ENCODE measurements at places on chromosomes 13 and 19.

DNA sequence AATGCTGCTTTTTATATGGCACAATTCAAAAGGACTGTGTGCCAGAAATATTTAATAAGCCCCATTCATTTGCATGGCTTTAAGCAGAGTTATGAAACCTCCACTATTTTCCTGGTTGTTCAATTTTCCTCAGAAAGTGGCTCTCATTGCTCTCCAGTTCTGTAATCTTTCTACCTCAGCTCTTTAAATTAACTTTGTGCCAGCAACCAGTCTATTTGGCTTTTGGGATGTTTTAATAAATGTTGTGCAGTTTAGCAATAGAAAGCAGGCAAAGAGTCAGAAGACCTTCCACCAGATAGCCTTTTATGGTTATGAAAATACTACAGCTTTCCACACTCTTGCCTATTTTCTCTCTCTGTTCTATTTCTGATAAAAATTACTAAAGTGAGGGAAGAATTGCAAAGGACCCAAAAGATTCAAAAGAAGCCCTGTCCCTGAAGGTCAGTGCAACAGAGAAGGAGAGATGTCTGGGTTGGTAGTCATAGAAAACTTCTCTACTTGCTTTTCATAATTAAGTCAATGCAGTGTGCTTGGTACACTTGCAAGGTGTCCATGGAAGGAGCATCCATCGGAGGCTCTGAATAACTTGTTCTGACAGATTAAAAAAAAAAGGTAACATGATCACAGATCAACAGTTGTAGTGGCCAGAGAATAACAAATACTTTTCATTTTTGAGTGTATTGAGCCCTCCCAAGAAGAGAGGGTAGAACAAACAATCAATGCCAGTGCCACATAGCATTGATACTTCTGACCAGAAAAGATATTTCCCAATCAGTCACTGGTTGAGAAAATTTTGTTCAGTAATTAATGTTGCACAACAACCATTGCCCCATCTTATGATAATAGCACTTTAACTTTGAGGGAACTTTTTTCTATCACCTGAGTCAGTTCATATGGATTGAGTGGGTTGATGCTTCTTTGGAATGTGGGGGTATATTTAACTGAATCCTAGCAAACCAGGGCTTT, 48.4 kb upstream of the SPRY2 start:
- DNase-seq = no peak

DNA sequence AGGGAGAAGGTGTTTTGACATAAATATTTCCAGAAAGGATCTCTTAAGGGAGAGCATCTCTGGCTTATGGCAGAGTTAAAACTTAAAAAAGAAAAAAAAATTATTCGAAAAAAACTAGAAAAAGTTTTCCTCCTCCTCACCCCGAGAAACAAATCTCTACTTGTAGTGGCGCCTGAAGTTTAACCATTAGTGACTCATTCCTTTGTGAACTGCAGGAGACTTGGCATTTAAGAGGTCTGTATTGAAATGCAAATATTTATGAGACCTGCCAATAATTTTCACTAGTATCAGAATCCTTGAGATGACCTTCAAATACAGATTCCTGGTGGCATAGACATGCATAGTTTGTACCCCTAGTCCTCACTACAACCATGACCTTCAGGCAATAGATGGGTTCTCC, 64.9 kb upstream of the MED4 start:
- DNase-seq = peak; percentile 11

DNA sequence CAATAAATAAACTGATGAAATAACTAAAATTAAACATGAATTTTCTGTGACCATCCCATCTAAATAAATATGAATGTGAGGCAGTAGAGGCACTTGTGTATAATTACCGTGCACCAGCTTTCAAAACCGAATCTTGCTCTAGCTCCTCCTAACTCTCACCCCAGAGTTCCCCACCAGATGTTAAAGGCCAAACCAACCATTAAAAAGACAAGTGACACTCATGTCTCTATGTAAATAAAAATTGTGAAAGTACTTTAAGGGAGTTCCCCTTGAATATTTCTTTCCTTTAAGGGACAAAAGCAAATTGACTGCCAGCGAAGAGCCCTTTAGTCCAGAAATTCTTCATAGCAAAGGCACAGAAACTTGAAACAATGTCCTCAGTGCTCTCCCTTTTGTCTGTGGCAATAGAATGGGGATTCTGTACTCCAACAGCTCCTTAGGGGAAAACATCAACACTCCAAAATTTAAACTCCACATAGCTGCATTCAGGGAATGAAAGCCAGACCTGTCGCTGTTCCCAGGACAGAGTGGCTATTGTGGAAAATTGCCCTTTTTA, 101.7 kb upstream of the SOX21 start:
- DNase-seq = no peak

DNA sequence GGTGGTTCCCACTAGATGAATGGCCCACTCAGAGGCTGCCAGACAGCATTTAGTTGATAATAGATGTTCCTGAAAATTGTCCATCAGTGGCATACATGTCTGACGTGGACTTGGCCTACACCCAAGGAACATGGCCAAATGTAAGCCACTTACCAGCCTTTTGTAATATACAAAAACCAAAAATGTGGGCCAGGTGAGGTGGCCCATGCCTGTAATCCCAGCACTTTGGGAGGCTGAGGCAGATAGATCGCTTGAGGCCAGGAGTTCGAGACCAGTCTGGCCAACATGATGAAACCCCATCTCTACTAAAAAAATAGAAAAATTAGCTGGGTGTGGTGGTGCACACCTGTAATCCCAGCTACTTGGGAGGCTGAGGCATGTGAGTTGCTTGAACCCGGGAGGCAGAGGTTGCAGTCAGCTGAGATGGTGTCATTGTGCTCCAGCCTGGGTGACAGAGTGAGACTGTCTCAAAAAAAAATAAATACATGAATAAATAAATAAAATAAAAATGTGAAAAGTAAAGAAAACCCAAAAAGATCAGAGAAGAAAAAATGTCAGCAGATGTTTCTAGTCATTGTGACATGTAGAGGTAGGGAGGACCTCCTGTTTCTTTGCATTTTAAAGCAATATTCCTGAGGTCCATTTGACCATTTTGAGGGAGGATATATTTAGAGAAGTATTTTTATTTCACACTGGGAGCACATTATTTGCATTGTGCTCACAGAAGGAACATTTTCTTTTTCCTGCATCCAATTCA, 7.1 kb upstream of the WTIP start:
- DNase-seq = peak; percentile 16

DNA sequence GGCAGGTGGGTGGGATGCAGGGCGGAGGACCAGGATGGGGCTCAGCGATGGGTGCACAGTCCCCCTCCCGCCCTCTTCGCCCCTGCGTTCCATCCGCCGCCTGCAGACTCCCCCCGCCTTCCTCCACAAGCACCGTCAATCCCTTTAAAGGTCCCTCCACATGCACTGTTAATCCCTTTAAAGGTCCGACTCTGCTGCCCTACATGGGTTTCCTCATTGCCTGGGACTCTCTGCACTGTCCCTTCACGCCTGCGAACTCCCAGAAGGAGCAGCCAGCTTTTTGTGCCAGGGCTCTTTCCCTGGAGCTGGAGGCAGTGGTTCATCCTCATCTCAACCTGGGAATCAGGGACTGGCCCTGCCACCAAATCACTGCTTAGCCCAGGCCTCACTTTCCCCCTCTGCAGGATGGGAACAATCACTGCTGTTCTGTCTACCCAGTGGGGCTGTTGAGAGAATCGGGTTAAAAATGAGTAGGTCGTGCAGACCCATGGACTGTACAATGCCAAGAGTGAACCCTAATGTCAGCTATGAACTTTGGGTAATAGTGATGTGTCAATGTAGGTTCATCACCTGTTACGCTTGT, 20.4 kb downstream of the ZNF574 start:
- DNase-seq = no peak

DNA sequence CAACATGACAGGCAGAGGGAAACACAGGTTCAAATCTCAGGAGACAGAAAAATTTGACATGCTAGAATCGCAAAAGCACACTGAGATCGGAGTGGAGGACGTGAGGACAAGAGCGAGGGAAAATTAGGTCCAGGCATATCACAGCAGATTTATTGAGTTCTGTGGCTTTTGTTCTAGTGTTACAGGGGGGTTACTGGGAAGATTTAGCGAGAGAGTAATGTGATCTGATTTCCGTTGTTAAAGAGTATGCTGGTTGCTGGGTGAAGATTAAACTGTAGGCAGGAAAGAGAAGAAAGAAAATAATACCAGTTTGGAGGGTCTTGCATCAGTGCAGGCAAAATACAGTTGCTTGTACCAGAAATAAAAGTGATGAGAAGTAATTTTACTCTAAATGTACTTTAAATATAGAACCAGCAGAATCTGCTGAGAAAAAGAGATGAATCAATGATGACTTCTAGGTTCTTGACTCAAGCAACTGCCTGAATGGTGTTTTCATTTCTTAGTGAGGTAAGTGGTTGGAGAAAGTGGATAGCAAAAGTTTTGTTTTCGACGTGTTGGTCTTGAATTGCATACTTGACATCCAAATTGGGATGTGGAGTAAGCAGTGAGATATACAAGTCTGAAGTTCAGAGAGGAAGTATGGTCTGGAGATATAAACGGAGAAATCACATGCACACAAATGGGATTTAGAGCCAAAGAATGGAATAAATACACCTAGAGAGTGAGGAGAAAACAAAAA, 35.7 kb downstream of the UFM1 start:
- DNase-seq = no peak

GRCh38 chr13:41791056-41791455, 169.9 kb downstream of the VWA8 start:
- DNase-seq = no peak

GRCh38 chr19:17877696-17878095, 6.0 kb downstream of the SLC5A5 start:
- DNase-seq = no peak

DNA sequence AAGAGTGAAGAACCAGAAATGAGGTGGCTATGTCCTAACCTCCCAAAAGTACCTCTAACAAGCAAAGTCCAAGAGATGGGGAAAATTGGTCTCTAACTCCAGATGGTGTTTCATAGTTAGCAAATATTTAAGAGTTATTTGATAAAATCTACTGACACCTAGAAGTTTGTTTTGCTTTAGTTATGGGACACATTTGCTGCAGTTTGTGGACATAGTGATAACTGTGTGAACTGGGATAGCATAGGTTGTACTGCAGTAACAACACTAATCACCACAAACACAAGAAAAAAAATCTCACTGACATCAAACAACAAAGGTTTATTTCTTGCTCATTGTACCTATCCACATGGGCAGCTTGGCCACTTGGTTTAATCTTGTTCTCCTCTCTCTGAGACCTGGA, 965.0 kb upstream of the SPRY2 start:
- no peak for DNase-seq

- DNase-seq = no peak
Measured at GRCh38 chr19:3159565-3159964, 19.0 kb upstream of the S1PR4 start.

GRCh38 chr13:114031631-114032030, 57.8 kb upstream of the C13orf46 start:
- no peak for DNase-seq

GRCh38 chr19:3942790-3943409, 10.0 kb downstream of the NMRK2 start:
- peak; percentile 19 for DNase-seq

- no peak for DNase-seq
Measured at GRCh38 chr13:109400209-109400608, 386.2 kb downstream of the IRS2 start.

GRCh38 chr13:61685682-61686012, 270.0 kb upstream of the PCDH20 start:
- peak; percentile 5 for DNase-seq
